ENCODE measurements at places on chromosomes 2 and 18.

DNA sequence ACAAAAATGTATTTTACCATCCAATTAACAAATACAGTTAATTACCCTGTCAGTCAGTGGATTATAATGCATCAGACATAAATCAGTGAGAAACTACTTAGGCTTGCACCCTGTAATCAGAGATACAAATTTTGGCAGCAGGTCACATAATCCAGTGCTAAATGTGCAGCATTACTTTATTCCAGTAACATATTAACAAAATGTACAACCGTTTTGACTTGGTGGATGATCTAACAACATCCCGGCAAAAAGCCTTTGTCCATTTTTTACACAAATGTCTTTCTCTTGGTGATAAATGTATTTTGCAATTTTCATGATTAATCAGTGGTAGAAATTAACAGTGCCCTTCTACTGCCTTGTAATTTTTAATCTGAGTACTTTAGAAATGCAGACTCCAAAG, 162.8 kb downstream of the LRP1B start:
- no peak for DNase-seq

GRCh38 chr18:49400398-49401072, 59.9 kb downstream of the DYM start:
- DNase-seq, result no peak

DNA sequence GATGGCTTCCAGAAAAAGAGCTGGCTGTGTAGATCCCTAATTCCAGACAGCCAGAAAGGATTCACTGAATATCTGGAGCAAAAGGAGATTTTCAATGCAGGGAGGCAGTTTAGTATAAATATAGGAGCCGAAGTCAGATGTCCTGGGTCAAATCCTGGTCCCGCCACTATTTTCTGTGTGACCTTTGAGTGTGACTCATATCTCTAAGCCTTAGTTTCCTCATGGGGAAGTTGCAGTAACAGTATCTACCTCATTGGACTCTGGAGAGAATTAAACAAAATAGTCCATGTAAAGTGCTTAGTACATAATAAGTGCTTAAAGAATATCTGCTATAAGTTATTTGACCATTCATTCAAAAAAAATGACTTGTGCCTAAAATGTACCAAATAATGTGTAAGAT, 52.1 kb upstream of the ITGA6 start:
- no peak for DNase-seq

DNA sequence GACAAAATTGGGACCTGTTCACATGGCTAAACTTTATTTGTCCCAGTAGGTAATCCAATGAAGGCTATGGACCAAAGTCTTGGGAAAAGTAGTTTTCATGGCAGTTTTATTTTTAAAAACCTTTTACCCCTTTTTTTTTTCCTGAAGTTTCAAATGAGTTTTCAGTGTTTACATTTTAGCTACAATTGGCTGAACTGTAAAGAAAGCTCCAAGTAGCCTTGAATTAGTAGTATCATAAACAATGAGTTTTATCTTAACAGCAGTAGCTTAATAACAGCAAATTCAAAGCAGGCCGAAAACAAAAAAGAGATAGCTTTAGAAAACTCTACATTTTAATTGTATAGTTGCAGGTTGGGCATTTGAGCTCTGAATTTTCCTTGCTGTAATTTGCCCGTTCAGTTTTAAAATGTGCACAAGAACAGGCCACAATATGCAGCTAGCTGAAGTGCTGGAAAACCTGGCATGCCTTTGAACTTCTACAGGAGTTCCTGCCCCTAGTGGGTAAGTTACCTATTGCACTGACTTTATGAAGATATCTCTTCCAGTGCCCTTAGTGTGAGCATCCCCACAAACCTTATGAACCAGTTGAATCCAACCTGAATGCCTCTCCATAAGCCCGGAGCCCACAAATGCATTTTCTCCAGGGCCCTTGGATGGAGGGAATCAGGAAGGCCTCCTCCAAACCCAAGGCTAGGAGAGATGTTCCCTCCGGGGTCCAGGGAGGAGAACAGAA, 106.7 kb downstream of the XRCC5 start:
- no peak for DNase-seq

- no peak for DNase-seq
Observed at GRCh38 chr2:223047260-223047761, 4.7 kb upstream of the KCNE4 start.

GRCh38 chr2:102049756-102050443, 58.1 kb downstream of the IL1R2 start:
- no peak for DNase-seq

GRCh38 chr2:39069136-39069515, 51.7 kb downstream of the SOS1 start:
- DNase-seq, result no peak

DNA sequence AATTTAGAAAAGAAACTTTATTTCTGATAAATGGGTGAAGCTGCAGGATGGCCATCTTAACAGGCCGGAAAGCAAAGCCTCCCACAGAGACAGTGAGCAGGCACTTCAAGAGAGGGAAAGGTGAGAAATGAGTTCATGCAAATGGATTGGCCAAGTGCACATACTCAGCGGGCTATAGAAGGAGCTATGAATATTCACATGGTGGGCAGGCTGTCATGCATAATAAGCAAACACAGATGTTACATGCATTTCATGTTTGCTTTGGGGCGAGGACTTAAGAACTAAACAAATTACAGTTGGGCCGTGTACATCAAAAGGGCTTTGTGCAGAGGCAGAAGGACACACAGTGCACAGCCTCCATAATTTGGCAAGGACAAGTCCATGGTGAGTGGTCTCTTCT, 69.8 kb upstream of the MAL start:
- no peak for DNase-seq

DNA sequence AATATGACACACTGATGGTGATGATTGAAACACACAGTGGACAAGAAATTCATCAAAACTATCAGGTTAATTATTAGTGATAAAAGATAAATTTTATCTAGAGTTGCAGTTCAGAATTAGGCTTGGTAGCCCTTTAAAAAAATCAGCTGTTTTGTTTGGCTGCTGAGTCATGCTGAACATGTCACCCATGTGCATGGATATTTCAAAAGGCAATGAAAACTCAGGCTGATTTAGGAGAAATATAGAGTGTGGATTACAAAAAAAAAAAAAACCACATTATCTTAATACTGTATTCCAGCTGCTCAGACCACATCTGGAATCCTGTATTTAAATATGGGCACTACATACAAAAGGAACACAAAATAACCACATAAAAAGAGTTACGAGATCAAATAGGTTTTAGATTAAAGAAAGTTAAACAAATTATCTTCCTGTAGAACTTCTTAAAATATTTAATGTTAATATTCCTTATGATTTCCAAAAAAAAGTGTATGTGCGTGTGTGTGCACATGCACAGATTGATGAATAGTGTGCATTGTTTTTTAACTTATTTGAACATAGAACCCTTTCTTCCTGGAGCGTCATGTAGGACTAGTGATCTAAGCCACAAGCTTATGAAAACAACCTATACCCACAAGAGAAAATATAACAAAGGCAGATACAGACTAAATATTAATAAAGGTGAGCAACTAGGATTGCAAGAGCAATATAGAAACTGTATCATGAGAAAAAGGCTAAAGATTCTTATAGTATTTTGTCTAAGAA, 186.2 kb downstream of the STK39 start:
- no peak for DNase-seq

- no peak for DNase-seq
Observed at GRCh38 chr2:160647967-160648685, 154.5 kb upstream of the RBMS1 start.

DNA sequence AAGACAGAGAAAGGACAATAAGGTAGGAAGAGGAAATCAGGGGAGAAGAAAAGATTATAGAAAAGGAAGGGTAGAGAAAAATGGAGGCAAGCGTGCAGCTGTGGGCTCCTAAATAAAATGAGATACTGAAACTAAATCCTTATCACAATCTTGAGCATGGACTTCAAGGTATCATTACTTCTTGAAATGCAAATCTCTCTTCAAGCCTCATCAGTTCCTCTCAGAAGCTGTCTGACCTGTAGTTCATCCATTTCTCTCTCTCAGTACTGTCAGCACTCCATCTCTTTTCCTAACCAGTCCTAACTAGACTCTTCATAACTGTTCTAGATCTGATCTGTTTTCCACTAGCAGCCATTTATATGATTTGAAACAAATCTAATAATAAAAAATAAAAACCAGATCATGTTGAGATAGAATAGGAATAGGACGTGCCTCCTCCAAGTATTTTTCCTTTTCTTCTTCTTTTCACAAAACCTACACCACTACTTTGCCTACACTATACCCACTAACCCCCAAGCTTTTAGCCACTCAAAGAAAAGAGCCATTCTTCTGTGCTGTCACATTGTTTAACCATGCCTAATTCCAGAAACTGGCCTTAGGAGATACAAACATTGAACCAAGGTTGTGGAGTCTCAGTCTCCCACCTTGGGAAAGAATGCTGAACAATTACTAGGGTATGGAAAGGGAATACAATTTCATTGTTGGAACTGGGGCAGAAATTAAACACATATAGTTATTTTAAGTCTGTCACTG, 21.1 kb downstream of the BABAM2 start:
- DNase-seq, result no peak

DNA sequence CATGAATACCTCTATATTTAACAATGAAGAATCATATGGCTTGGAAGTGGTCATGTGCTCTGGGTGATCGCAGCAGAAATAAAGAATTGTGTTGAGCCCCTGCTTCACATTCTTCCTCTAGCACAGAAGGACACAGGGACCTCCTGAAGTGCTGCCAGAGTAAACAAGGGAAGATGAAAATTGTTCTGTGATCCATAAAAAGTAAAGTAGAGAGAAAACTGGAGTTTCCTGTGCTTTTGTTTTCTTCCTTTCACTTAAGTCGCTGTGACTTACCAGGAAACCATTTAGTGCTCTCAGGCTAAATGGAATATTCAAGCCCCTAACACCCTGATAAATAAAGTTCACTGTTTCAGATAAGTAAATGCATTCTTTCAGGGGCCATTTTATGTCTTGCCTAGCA, 1173.6 kb upstream of the CHAC2 start:
- DNase-seq, result no peak

- DNase-seq, result no peak
Observed at GRCh38 chr2:177235855-177236437, 23.4 kb downstream of the HNRNPA3 start.

GRCh38 chr2:191933307-191934105, 86.6 kb upstream of the CAVIN2 start:
- no peak for DNase-seq

DNA sequence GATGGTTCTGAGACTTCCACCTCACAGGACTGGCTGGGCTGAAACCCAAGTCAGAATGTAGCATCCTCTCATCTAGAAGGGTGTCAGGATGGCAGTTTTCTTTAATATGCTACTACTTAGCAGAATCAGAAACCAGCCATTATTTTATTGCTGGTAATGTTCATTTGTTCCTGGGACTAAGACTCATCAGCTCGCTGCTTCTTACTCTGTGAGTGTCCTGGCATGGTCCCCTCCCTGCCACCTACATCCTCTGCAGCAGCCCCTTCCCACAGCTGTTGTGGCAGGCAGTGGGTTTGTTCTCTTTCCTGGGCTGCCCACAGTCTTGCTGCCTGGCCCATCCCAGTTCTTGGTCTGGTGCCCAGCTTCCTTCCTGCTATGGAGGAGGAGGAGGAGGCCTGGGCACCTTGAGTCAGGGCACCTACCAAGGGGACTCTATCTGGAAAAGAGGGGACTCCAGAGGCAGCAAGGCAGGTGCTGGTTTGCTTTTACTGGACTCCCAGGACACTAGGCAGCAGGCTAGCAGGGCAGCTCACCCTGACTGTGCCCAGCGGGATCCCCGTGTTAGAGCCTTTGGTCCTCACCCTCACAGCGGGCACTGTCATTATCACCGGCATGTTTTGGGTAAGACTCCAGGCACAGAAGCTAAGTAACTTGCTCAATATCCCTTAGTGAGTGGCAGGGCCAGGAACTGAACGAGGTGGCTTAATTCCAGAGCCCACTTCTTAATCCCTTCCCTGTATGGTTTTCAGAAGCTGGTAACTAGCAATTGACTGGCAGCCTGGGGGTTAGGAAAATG, 62.1 kb downstream of the LRRFIP1 start:
- DNase-seq, result no peak

GRCh38 chr2:228245601-228246000, 64.1 kb upstream of the SPHKAP start:
- DNase-seq, result no peak

- DNase-seq, result no peak
Observed at GRCh38 chr18:76524900-76525698, 30.1 kb upstream of the ZNF516 start.

DNA sequence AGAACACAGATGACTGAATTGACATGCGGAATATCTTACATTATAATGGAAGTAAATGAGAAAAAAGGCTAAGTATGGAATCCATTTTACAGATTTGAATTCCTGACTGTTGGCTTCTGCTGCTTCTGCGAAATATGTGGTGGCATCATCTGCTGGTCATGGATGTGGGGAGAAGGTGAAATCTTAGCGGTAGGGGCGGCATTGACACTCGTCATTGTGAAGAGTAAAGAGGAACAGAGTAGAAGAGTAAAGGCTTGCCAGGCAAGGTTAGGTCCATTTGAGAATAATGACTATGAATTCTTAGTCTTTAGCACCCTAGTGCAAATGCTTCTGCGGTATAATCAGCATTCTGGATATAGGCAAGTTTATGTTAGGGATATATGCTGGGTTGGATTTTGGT, 32.4 kb downstream of the ACTR3 start:
- no peak for DNase-seq

DNA sequence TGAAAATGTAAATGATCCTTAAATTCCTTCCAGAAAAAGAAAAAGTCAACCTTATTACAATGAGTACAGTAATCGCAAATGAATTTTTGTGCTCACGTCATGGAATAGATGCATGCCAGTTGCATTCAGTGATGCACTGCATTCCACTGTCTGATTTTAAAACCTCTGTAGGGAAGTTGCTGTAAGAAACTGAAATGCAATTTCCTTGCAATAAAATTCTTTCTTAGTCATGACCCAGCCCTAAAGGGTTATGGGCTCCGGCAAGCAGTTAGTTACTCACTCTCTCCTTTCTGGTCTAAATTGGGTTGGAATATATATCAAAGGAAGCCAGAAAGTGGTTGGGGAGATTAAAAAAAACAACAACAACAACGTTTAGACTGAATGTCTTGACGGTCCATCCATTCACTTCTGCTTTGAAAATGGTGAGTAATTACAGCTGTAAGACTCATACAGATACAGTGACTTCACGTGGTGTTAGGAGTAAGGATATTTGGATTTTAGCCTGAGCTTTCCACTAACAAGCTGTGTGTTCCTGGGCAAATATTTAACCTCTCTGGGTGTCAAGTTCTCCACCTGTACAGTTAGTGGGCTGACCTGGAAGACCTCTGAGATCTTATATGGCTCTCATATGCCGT, 8.6 kb upstream of the RND3 start:
- DNase-seq, result no peak

GRCh38 chr2:127626175-127626574, 19.8 kb upstream of the GPR17 start:
- DNase-seq, result no peak

GRCh38 chr2:121241466-121241865, 43.5 kb downstream of the TFCP2L1 start:
- no peak for DNase-seq
